ENCODE measurements at places on chromosomes 2 and 18.

- H3K27ac ChIP-seq = no peak overlapping the region
- DNase-seq = peak; percentile 1
- H3K27me3 ChIP-seq = no peaks in the 10 kb centered on the region
- H3K36me3 ChIP-seq = no peaks in the 10 kb centered on the region
- H3K4me3 ChIP-seq = no peak overlapping the region
Measured at GRCh38 chr2:137178951-137179377, 413.6 kb downstream of the THSD7B start.

- H3K27me3 ChIP-seq = peaks cover 5% of the 10 kb centered on the region
- no peak overlapping the region for H3K27ac ChIP-seq
- H3K4me1 ChIP-seq = no peaks in the 10 kb centered on the region
- H3K36me3 ChIP-seq = no peaks in the 10 kb centered on the region
Measured at GRCh38 chr18:13530879-13531387, 195.4 kb downstream of the FAM210A start.

DNA sequence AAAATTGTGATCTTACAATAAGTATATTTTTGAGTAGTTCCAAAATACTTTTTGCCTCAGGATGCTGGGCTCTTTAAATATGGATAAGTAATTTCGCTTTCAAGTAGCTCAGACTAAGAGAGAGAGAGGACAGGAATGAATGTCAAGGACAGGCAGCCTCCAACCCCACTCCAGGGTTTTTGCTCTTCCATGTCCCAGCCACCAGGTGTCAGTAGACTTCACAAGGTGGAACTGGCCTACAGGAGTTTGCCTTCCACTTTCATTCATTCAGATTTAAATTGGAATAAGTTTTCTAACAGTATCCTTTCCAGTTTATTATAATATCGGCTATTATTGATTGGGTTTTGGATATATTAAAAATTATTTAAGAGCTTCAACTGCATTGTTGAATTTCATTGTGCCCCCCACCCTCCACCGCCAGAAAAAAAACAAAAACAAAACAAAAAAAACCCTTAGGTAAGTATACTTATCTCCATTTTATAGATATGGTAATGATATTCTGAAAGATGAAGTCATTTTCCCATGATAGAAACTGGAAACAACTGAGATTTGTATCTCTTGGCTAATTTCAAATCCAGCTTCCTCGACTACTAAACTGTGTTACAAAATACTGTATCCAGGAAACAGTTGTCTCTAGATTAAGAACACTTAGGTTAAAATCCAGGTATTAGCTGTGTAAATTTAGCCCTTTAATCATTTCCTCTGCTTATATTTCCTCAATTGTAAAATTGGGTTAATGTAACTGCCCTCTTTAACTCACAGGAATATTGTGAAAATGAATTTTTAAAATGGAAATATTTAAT lies 793.1 kb downstream of the ERBB4 start:
- no peak overlapping the region for H3K4me3 ChIP-seq
- no peak overlapping the region for H3K27ac ChIP-seq
- peaks cover 3% of the 10 kb centered on the region for H3K4me1 ChIP-seq
- peak; percentile 56 for DNase-seq
- no peaks in the 10 kb centered on the region for H3K27me3 ChIP-seq

DNA sequence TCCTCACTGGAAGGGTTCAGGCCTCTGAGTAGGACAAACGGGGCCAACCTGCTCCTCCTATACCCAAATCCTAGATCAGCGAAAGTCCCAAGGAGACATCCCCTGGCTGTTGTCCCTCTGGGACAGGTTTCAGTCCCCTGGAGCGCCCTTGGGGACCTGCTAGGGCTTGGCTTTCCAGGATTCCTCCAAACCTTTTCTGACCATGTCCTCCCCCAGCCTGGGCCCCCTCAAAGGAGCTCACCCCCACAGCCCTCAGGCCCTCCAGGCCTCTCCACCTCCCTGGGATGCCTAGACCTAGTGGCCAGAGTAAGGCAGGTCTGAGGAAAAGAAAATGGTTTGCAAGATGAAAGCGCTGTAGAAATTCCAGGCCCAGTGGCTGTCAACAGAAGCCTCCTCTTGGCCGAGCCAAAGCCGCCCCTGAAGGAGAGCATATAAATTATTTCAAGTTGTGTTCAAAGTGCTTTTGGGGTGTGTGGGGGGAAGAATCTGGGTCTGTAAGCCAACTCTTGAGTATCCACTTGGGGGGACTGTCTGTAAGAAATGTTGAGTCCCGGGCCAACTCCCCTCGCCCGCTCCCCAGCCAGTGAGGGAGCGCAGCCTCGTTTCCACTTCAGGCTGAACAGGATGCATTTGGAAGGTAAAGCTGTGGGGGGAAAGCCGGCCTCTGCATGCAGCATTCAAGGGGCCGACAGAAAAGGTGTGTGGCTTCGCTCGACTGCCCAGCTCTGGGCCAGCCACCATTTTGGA lies 158.6 kb downstream of the DYSF start:
- DNase-seq = no peak
- H3K4me3 ChIP-seq = no peak overlapping the region
- H3K27me3 ChIP-seq = no peaks in the 10 kb centered on the region
- no peaks in the 10 kb centered on the region for H3K36me3 ChIP-seq
- H3K27ac ChIP-seq = no peak overlapping the region

DNA sequence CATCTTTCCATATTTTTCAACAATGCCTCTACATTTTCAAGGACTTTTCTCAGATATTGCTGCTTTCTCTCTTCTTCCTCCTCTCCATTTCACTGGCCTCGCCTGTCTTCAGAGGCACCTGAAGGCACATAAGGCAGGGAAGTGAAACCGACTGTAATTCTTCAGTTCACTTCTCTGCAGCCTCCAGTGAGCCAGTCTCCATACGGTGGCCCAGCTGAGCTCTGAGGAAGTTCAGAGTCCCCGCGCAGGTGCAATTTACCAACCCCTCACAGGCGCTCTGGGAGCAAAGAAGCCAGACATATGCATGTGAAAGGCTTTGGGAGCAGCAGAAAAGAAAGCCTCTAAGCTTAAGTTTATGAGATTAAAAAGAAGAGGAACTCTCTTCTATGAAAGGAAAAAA lies 12.4 kb downstream of the KLHL14 start:
- no peak for DNase-seq
- no peak overlapping the region for H3K27ac ChIP-seq
- no peaks in the 10 kb centered on the region for H3K27me3 ChIP-seq
- no peaks in the 10 kb centered on the region for H3K36me3 ChIP-seq

DNA sequence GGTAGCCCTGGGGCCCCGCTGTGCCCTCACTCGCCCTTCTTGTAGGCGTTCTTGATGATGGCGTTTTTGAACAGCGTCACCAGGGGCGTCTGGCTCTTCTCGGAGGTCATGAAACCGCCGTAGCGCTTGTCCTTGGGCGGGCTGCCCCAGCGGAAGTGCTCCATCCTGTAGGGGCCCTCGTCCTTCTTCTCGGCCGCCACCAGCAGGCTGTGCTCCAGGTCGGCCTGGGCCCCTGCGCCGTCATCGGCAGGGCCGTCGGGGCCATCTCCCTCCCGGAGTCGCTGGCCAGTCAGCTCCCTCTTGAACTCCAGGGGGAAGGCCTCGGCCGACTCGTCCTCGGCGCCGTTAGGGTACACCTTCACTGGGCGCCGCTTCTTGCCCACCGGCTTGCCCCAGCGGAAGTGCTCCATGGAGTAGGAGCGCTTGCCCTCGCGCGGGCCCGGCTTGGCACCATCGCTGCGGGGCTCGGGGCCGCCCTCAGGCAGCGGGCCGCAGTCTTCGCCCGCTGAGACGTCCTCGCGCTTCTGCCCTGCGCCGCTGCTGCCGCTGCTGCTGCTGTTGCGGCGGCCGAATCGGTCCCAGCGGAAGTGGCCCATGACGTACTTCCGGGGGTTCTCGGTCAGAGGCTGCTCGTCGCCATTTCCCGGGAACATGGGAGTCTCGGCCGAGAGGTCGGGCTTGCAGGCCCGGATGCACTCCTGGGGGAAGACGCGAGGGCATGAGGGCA lies 7.2 kb downstream of the POMC start:
- H3K27ac ChIP-seq = no peak overlapping the region
- peak; percentile 11 for DNase-seq
- no peaks in the 10 kb centered on the region for H3K4me1 ChIP-seq

DNA sequence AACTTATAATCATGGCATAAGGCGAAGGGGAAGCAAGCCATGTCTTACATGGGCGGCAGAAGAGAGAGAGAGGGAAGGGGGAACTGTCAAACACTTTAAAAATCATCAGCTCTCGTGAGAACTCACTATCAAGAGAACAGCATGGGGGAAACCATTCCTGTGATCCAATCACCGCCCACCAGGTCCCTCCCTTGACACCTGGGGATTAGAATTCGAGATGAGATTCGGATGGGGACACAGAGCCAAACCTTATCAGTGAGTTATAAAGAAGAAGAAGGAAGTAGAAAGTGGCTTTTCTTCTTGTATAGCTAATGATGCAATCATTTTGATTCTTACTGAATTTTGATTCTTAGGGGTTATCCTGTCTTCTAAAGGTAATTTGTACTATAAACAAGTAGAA lies 51.4 kb downstream of the SMCHD1 start:
- DNase-seq = no peak
- H3K36me3 ChIP-seq = peaks cover 21% of the 10 kb centered on the region
- no peaks in the 10 kb centered on the region for H3K4me1 ChIP-seq

GRCh38 chr2:142863485-142863961 lies 13.9 kb upstream of the KYNU start:
- no peak overlapping the region for H3K27ac ChIP-seq
- H3K36me3 ChIP-seq = no peaks in the 10 kb centered on the region
- no peak overlapping the region for H3K4me3 ChIP-seq
- peaks cover 5% of the 10 kb centered on the region for H3K4me1 ChIP-seq
- no peaks in the 10 kb centered on the region for H3K27me3 ChIP-seq

- no peaks in the 10 kb centered on the region for H3K36me3 ChIP-seq
- no peak overlapping the region for H3K4me3 ChIP-seq
- H3K4me1 ChIP-seq = no peaks in the 10 kb centered on the region
- H3K27me3 ChIP-seq = no peaks in the 10 kb centered on the region
Measured at GRCh38 chr18:74524097-74524496, 10.2 kb upstream of the CNDP1 start.

DNA sequence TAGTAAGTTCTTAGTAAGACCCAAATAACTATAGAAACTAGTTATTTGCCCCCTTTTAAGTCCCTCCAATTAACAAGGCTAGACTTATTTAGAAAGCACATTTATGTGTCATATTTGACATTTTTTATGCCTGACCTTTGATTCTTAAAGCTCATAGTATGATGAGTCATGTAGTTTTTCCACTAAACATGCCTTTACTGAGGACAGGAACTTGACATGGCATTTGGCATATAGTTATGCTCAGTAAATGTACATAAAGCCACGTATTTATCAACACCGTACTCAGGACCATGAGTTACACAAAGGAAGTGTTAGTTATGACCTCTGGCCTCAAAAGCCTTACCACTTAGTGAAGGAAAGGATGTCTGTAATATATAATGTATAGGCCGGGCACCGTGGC lies 78.9 kb downstream of the GNAL start:
- H3K4me1 ChIP-seq = no peaks in the 10 kb centered on the region
- no peak overlapping the region for H3K4me3 ChIP-seq
- no peaks in the 10 kb centered on the region for H3K36me3 ChIP-seq
- H3K27ac ChIP-seq = no peak overlapping the region
- no peaks in the 10 kb centered on the region for H3K27me3 ChIP-seq
